ENCODE measurements at places on chromosomes 2 and 18. TPM values are rescaled to one million over a fixed set of nuclear protein-coding genes. Genes with fewer than 3 reads are reported as not detected.

- H3K27me3 ChIP-seq = no peaks in the 10 kb centered on the region
- no peak for DNase-seq
- H3K36me3 ChIP-seq = no peaks in the 10 kb centered on the region
Observed at GRCh38 chr2:47737-48136, 1.4 kb upstream of the FAM110C start.

DNA sequence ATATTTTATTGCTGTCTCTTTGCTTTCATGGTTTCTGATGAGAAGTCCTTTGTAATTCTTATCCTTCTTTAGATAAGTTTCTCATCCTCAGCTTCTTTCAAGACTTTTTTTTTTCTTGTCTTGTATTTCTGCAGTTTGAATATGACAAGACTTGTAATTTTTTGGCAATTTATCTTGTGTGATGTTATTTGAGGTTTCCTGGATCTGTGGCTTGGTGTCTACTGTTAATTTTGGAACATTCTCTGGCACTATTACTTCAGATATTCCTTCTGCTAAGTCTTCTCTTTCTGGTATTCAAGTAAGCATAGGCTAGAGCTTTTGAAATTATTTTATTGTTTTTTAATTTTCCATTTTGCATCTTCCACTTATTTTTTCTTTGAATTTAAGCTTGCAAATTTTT, 1083.2 kb downstream of the CNTNAP5 start:
- no peaks in the 10 kb centered on the region for H3K4me1 ChIP-seq
- no peak overlapping the region for H3K4me3 ChIP-seq
- H3K27me3 ChIP-seq = no peaks in the 10 kb centered on the region
- H3K36me3 ChIP-seq = no peaks in the 10 kb centered on the region
- no peak for DNase-seq

- no peak overlapping the region for H3K4me3 ChIP-seq
- no peak for DNase-seq
- H3K27ac ChIP-seq = no peak overlapping the region
- no peaks in the 10 kb centered on the region for H3K27me3 ChIP-seq
- H3K36me3 ChIP-seq = no peaks in the 10 kb centered on the region
Observed at GRCh38 chr2:31420936-31421335, 6.4 kb upstream of the XDH start.

Gene MMADHC
- 179 TPM for total RNA-seq

Gene ZBTB7C
- 31.8 TPM for total RNA-seq

All from adrenal gland (tissue), 19 donors.